ENCODE measurements at places on chromosomes 3 and 15. TPM values are rescaled to one million over a fixed set of nuclear protein-coding genes. Genes with fewer than 3 reads are reported as not detected.

KNG1 gene
- total RNA-seq, result not detected

WDR76 gene
- 4.5 TPM for total RNA-seq

MYLK gene
- total RNA-seq, result 211 TPM

GHSR gene
- total RNA-seq, result not detected

SNURF gene
- 9.5 TPM for total RNA-seq

SLC28A2 gene
- not detected for total RNA-seq

HDGFL3 gene
- total RNA-seq, result 38.6 TPM

UACA gene
- 33.8 TPM for total RNA-seq

OR5K2 gene
- not detected for total RNA-seq

ZNF619 gene
- total RNA-seq, result 8.9 TPM

ENTPD3 gene
- total RNA-seq, result 0.12 TPM

ZNF660 gene
- 1.7 TPM for total RNA-seq
